Bronchial epithelial cell (primary cell): ENCODE measurements at places on chromosomes 6 and 20. TPM values are rescaled to one million over a fixed set of nuclear protein-coding genes. Genes with fewer than 3 reads are reported as not detected.

DNA sequence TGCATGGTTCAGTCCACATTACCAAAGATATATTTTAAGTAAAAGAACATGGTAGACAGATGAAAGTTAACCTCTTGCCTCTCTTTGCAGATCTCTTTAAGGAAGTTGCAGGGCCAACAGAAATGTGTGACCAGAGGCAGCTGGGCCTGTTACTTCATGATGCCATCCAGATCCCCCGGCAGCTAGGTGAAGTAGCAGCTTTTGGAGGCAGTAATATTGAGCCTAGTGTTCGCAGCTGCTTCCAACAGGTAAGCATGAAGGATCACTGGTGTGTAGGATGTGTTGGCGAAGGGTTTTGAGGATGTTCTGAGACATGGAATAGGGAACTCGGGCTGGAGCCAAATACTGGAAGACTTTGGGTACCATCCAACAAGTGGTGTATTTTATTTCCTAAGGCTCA is 508.6 kb downstream of the UTRN start:
- no peak for DNase-seq

DNA sequence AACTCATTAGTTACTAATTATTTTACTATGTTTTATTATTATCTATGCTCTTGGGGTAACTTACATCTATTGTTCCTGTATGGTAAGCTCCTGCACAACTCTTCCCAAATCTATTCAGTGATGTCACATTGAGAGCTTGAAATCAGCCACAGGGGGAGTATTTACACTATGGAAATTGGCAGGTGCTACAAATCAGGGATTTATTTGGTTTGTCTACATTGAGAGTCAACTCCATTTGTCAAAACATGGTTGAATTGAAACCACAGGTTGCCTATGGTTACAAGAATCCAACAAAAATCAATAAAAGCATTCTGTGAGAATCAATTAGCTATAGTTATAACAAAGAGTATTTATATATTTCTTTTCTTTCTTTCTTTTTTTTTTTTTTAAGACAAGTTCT is 3.9 kb upstream of the FITM2 start:
- no peak for DNase-seq

DNA sequence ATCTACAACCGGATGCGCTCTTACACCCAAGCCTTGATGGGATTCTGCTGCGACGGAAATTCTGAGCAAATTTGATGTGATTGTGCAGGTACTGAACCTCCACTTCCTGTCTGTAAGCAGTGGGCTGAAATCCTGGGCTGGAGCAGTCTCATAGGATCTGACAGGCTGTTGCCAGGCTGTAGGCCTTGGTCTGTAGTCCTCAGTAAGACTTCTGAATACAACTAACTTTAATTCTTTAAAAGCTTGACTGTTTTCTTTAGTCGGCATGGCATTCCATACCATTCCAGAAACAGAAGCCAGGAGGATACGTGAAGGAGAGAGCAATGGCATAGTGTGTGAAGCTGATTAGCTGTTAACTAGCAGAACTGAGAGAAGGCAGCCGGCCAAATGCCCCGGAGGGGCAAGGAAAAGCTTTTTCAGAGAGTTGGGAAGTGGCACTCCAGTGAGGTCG is 68.3 kb downstream of the ADTRP start:
- DNase-seq, result peak; percentile 33

DNA sequence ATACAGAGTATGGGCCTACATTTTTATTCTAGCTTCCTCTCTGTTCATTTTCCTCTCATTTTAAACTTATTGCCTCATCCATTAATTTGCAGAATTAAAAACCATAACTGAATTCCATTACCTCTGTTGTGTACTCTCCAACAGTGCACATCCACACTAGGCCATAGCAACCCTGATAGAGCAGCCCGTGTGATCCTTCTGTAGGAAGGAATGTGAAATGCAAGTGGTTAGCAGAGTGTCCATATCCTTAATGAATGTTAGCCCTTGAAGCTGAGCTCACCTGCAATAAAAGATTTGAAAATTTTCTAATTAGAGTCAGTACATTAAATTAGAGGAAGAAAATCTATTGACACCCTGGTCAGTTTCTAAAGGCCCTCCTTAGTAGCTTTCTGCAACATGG is 6.5 kb upstream of the GRIK2 start:
- DNase-seq, result peak; percentile 42

PLCB4 gene
- total RNA-seq, result 1.6 and 2.0 TPM in 2 replicates

GRCh38 chr6:67506352-67506751 is 1128.7 kb upstream of the ADGRB3 start:
- DNase-seq, result no peak

DNA sequence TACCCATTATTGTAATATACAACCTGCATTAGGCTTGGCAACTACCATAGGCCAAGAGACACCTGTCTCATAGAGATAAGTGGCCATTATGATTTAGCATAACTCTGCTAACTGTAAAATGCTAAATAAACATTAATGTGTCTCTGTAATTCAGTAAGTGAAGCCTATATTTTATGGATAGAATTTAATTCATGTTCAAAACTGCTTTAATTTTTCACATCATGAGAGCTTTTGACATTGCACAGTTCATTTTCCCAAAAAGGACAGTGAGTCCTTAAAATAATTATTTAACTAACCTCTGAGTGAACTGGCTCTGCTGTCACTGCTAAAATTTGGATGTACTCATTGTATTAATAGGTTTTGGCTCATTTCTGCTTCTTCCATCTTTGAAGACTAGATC is 41.4 kb upstream of the TMX4 start:
- DNase-seq, result no peak

DNA sequence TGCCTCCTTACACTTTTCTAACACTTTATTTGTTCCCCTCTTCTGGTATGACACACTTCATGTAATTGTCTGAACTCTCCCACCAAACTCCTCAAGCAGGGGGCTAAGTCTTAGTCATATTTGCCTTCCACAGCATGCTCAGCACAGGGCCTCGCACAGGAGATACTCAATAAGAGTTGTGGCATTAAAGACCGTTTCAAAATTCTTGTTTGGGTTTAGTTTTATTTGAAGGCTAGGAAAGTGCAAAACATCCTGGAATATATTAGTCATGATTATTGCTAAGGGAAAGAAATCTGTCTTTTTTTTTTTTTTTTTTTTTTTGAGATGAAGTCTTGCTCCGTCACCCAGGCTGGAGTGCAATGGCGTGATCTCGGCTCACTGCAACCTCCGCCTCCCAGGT is 137.6 kb upstream of the ECI2 start:
- DNase-seq, result no peak

- DNase-seq, result peak; percentile 4
These were observed 17.4 kb upstream of the CSE1L start for GRCh38 chr20:49028684-49029083.

DNA sequence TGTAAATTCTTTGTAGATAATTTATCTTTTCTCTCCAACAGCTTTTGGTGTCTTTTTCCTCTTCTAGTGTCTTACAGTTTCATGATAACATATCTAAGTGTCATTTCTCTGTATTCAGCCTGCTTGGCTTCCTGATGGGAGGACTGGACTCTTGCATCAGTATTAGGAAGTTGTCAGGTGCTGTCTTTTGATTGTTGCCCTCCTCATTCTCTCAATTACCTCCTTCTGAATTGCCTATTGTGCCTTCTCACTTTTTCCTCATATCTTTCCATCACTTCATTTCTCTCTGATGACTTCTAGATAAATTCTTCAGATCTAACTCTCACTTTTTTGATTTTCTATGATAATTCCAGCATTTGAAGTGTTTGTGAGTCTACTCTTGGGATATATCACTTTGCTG is 154.4 kb upstream of the MLIP start:
- no peak for DNase-seq

ULBP2 gene
- total RNA-seq, result 2.4 and 12.2 TPM in 2 replicates

GRCh38 chr6:98672681-98673475 is 161.5 kb upstream of the POU3F2 start:
- no peak for DNase-seq

DNA sequence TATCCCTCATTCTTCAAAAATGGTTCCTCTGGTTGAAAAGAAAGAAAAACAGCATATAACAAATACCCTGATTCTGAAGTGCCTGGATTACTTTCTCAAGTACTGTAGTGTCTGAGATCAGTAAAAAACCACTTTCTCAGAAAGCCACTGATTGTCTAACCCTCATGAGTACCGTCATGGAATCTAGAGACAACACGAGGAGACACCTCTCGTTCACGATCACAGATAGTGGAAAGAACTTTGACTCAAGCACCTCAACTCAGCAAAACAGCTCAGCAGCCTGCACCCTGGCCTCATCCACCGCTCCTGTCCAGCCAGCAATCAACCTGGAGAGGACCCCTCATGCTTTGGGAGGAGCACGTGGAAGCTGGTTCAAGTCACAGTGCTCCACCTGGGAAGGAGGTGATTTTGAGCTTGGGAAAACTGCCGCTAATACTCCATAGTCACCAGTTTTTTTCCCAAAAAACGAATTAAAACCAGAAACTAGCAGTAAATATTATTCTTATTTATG is 1.0 kb downstream of the SCML4 start:
- no peak for DNase-seq

DNA sequence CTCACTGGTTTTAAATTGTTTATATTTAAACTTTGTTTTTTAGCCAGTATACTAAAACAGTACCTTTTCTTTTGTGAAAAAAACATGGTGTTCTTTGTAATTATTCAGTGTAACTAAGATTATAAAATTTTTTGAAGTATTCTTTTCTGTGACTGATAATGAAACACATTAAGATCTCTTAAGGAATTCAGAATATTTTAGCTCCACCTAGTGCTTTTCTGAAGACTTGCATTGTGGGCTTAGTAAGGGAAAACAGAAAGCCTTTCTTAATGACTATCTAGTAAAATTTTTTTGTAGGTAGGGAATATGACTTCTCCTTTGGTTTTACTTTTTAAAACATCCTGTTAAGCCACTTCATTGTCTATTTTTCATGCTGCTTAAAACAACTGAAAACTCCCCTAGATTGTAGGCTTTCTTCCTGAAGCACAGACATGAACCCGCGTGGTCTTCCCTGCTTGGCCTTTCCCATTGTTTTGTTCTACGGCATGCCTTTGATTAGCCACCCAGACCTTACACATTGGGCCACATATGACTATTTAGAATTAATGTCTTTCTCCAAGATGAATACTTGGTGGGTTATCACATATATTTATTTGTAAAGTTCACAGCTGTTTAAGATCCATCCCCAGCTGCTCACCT is 72.1 kb downstream of the AFDN start:
- peak; percentile 48 for DNase-seq

DNA sequence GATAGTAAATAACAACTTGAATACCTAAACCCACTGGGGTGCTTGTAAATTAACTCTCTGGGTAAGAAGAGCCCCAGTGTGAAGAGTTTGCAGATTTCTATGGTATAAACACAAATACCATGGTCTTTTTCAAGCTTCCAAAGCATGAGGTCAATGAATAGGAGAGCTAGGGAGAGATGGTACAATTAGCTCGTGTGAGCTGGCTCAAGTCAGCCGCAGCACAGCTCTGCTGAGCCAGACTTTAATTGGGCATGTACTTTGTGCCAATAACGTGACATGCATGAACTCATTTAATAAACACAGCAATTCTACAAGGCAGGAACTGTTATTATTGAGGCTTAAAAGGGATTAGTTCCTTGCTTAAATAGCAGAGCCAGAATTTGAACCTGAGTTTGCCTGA is 684.2 kb downstream of the KIF16B start:
- no peak for DNase-seq

GRCh38 chr6:17580518-17581048 is 19.5 kb upstream of the FAM8A1 start:
- DNase-seq, result no peak

GRCh38 chr20:35461620-35462019 is 6.2 kb downstream of the CEP250 start:
- peak; percentile 51 for DNase-seq

- DNase-seq, result peak; percentile 77
These were observed 201.7 kb upstream of the SASH1 start for GRCh38 chr6:148140772-148141557.

DNA sequence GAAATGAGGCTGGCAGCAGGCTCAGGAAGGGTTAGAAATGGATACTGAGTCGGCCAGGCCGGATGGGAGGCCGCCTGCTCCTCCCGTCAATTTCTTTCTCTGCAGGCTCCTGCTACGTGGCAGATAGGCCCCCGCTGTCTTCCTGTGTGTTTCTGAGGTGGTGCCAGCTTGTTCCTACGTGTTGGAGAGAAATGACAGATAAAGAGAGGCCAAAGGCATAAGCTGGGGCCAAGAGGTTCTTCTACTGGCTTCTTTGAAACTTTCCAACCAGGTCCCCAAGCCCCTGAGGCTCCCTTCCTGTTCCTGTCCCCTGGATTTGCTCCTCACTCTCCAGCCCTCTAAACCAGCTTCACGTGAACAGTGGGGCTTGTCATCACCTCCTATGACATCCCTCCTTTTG is 76.8 kb downstream of the TCP11 start:
- no peak for DNase-seq

DNA sequence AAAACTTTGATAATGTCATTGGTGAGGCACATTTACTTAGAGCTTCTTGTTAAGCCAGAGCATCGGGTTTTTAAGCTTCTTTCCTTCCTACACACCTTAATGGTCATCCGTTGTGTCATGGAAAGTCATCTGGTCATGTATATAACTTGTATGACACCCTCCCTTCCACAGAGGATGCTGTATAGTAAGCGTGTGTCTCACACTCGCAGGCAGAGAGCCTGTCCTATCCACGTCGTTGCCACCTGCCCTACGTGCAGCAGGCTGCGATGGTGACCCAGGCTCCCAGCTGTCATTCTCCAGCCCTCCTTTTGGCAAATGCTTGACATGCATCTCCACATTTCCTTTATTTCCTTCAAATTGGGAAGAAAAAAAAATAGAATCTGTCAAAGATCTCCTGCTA is 85.6 kb downstream of the MYB start:
- DNase-seq, result no peak

DNA sequence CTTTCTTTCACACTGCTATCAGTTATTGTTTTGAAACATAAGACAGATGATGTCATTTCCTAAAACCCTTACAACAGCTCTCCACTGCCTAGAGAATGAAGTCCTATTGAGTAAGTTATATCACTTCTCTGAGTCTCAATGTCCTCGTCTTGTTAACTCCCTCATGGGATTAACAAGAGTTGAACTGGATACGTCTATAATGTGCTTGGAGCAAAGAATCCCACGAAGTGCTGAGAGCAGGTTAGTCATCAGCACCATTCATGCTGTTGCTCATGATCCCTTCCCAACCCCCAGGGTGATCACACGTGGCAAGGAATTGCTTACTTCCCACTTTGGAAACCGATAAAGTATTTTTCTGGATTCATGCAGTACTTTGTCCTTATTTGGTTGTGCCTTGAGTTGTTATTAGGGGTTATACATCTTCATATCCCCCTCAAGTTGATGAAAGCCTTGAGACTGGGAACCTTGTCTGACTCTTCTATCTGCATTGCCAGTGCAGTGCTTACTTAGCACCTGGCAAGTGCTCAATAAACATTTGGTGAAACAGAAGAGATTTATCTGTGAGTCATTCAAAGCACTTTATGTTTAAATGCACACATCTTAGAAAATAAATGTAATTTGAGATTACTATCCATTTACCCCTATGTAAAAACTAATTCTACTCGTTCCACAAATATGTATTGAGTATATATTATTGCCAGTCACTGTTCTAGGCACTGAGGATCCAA is 487.5 kb downstream of the EPM2A start:
- DNase-seq, result peak; percentile 99

DNA sequence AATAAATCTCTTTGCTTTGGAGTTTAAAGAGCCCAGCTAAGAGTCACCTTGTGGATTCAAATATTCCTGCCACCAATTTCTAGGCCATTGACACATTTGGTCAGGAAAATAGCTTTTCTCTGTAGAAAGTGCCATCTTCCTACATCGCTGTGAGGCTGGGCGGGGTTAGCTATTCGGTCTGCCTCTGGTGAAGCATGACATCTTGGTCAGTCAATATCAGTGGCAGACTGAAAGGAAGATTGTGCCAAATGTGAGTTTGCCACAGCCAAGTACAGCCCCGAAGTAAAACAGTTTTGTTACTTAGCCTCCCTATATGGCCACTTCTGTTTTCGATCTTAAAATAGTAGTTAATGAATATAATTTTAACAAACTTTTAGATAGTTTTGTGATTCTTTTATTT is 65.5 kb upstream of the FABP7 start:
- no peak for DNase-seq

MOG gene
- total RNA-seq, result not detected in 2 replicates
